ENCODE measurements at places on chromosomes 2 and 18.

DNA sequence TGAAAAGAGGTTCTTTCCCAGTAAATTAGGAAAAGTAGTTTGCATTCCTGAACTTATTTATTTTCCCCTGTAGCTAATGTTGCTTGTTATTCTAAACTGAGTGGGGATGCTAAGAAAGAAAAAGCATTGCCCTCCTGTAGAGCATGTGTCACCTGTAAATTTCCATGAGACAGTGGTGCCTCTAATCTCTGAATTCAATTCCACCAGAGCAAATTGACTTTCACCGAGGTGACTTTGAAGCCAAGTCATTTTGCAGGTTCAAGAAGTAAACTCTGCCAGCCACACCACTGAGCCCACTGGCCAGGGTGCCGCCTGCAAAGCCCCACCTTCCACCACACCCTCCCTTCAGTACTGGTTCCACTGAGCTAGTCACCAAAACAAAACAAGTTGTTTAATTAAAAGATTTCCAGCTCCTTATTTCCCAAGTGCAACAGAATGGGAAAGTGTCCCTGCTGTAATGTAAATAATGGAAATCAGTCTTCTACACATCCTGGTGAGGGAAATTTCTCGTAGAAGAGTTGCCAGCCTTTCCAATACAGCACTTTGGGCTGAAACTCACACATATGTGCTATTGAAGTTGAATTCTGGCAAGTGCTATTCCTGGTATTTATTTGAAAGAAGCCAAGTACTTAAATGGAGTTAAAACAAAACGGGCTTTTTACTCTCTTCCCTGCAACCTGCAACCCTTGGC lies 254.8 kb downstream of the RNF152 start:
- no peak for DNase-seq

GRCh38 chr2:237205043-237205541 lies 119.4 kb downstream of the COPS8 start:
- no peak for DNase-seq

GRCh38 chr2:228657807-228658402 lies 476.4 kb upstream of the SPHKAP start:
- no peak for DNase-seq

GRCh38 chr2:133241224-133241571 lies 327.1 kb downstream of the NCKAP5 start:
- no peak for DNase-seq

DNA sequence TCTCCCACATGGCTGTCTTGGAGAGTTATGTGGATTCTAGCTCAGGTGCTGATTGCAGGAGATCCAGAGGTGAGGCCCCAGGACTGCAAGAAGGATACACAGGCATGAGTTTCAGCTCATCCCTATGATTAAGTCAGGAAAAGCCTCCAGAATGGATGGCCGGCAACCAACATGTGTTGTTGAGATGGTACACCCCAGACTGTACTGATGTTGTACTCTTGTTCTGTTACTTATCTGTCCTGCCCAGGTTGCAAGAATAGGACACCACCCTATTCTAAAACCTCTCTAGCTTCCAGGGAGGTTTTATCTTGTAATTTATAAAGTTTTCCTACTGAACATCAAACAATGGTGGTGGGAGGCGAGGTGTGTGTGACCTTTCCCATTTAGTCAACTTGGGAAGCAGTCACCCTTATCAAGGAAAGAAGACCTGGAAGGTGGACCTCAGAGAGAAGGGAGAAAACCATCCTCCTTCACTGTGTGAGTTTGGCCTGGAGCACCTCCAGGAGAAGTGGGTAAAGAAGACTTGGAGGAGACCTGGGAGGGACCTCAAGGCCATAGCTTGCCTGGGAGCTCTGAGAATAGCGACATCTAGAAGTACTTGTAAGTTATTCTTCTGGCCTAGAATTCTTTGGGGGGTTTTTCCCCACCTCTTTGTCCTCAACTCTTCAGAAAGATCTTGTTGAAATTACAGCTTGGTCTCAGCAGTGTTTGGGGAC lies 8.6 kb downstream of the FAM124B start:
- DNase-seq: no peak

DNA sequence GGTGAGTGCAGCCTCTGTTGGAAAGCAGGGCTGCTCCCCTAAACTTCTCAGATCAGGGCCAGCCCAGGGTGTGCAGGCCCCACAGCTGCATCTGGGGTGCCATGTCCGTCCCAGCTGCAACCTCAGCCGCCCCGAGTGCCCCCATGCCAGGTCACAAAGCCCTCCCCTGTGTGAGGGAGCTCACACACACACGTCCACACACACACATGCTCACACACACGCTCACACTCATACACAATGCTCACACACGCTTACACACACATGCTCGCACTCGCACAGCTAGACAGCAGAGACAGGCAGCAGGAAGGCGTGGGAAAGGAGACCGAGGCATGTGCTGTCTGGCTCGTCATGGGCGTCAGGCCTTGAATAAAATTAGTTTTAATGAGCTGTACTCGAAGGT lies 55.4 kb downstream of the ADI1 start:
- no peak for DNase-seq

- DNase-seq: no peak
Observed at GRCh38 chr2:206392118-206392517, 51.2 kb upstream of the ADAM23 start.

DNA sequence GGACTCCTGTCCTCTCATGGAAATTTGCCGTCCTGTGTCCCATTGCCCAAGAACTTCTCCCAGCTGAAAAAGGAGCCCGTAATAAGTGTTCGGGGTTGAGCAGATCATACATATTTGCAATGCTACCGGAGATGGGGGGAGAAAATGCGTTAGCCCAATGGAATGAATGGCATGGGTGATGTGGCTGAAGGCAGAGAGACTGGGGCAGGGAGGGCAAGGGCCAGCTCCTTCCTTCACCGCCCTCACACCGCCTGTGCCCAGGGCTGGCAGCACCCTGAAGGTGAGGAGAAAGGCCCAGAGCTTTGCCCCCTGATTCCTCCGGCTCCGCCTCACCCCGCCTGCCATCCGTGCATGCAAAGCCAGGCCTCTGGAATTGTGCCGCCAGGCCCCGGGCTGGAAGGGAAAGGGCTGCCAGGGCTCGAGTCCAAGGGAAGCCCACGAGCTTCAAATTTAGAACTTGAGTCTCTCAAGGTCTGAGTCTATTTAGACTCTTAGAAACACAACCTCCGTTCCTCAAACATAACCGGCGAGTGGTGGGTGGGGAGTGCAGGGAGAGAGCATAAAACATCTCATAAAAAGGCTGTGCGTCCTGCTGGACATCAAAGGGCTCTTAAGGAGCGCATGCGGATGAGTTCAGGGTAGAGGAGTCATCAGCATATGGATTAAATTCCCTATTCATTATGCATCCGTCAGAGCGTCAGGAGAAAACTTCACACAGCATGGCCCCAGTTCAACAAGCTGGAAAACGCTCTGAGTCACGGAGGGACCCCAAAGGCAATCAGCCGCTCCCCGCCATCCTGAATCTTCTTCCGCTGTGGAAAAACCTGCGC lies 121.7 kb upstream of the GLI2 start:
- no peak for DNase-seq
